ENCODE measurements at places on chromosomes 6 and 20.

GRCh38 chr20:57435498-57436222 lies 44.5 kb downstream of the RBM38 start:
- peak; percentile 83 for DNase-seq

GRCh38 chr20:59386809-59387208 lies 86.4 kb downstream of the EDN3 start:
- DNase-seq, result no peak

- DNase-seq, result no peak
These were observed 1.3 kb downstream of the FERMT1 start for GRCh38 chr20:6121504-6121903.

DNA sequence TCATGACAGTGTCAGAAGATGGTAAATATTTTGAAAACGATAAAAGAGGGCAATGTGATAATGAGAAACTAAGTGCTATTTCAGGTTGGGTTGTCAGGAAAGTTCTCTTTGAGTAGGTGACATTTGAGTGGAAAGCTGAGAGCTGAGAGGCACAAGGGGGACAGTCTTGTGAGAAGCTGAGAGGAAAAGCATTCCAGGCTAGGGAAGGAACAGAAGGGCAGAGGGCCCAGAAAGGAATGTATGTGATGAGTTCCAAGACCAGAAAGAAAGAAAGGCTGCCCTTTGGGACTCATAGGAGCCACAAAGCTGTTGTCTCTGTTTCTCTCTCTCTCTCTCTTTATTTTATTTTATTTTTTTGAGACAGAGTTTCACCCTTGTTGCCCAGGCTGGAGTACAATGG lies 7.6 kb upstream of the RNF182 start:
- DNase-seq, result no peak

- no peak for DNase-seq
These were observed 5.5 kb downstream of the SIGLEC1 start for GRCh38 chr20:3706774-3707507.
